ENCODE measurements at places on chromosomes 12 and 14.

DNA sequence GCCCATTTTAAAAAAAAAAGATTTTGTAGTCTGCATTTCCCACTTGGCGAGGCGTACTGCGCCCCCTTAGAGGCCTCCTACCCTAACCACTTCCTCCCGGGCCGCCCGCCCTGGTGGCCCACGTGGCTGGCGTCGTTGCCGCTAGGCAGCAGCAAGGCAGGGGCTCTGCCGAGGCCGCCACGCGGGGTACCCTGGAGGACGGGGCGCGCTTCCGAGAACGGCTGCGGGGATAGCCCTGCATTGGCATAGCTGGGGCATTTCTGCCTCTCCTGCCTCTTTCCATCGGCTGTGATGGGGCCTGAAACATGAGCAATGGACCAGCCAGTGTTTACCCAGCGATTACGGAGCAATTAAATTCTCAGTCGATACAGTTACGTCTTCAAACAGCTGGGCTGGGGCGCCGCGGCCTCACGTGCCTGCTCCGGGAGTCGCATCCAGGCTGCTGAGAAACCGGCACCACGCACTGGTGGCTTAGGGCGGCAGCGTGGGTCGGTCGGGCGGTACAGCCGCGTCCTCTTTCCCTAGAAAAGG, 38.0 kb downstream of the IQSEC3 start:
- DNase-seq, result peak; percentile 61

DNA sequence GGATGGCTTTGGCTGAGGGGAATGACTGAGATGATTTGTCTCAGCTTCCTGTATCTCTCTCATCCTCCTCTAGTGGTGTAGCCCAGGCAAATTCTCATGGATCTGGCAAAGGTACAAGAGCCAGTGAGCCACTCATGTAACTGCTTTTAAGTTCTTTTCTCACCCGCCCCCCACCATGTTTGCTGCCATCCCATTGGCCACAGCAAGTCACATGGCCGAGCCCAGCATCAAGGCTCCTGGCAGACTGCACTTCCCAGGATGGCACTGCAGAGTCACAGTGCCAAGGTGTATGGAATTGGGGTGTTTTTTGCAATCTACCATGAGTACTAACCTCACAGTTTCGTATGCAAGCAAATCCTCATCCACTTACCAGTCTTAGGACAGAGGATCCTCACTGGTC, 50.9 kb downstream of the CHST11 start:
- DNase-seq, result no peak

DNA sequence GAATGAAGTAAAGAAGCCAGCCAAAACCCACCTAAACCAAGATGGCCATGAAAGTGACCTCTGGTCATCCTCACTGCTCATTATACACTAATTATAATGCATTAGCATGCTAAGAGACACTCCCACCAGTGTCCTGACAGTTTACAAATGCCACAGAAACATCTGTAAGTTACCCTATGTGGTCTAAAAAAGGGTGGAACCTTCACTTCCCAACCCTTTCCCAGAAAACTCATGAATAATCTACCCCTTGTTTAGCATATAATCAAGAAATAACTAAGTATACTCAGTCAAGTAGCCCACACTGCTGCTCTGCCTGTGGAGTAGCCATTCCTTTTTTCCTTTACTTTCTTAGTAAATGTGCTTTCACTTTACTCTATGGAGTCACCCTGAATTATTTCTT, 19.8 kb downstream of the STYK1 start:
- DNase-seq, result no peak

DNA sequence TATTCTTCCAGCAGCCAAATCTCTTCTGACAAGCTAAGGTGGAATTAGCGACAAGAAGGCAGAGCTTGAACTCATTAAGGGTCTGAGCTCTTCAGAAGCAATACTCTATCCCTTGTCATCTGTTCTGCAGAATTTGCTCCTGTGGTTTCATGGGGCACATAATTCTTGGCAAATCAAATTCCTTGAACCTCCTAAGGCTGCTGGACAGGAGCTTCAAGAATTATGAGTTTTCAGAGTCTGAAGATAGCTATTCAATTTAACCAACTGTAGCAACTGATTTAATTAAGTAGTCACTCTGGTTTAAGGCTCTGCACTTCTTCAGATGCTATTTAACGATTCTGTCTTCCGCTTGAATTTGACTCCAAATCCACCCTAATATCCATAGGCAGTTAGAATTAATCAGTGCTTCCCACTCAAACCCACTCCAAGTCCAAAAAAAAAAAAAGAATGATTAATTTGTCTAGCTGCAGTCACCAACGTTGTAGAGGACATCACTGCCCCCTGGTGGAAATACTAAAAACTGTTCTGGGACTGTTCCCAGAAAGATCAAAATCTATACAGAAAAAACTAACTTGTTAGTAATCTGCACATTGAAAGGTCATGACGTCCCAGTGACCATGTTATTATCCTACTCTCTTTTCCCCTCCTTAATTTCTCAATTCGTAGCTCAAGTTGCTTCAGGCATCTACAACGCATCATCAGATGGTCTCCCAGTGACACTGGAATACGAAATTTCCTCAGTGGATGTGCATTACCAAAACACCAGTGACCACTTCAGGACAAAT, 169.9 kb downstream of the KIF21A start:
- no peak for DNase-seq

DNA sequence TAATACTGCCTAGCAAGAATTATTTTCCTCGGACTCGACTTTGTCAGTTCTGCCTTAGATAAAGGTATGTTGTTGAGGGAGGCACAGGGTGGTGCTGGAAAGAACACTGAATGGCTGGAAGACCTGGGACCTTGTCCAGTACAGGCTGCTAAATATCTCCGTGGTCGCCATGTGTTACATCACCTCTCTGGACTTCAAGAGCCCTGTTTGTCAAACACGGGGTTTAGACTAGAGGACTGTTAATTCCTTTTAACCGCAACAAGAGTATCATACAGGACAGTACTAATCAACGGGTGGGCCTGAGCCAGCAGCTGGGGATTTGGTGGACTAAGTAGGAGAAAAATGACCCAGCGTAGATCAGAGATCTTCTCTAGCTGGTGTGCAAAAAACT, 476.3 kb downstream of the LRIG3 start:
- no peak for DNase-seq

- DNase-seq, result no peak
Observed at GRCh38 chr12:88529531-88530488, 50.5 kb downstream of the KITLG start.

- DNase-seq, result no peak
Observed at GRCh38 chr14:92693998-92694795, 54.2 kb downstream of the LGMN start.

GRCh38 chr14:32710231-32710671, 228.4 kb upstream of the NPAS3 start:
- no peak for DNase-seq

GRCh38 chr12:96399919-96400630, at the start of gene CDK17:
Gene CDK17 (minus strand): TSS chr12:96400439. CDS start chr12:96334836, 65,603 bp downstream.
- peak; percentile 84 for DNase-seq

GRCh38 chr14:68550338-68550715, 242.5 kb downstream of the ZFP36L1 start:
- no peak for DNase-seq

- DNase-seq, result no peak
Observed at GRCh38 chr12:102314821-102315220, 117.2 kb upstream of the PMCH start.

DNA sequence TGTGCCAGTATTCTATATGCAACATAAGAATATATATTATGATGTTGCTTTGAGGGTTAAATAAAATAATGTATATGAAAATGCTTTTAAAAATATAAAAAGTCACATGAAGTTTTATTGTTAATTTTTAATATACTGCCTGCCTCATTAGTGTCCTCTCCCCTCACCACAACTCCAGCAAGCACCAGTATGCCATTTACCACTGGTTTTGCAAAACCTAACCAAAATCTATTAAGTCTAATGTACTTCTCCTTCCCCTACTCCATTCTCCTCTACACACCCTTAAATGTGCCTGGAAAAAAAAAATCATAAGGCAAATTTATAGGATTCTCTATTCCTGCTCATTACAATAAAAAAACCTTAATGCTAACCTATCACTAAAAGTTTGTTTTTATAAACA, 24.0 kb upstream of the GNG2 start:
- no peak for DNase-seq

DNA sequence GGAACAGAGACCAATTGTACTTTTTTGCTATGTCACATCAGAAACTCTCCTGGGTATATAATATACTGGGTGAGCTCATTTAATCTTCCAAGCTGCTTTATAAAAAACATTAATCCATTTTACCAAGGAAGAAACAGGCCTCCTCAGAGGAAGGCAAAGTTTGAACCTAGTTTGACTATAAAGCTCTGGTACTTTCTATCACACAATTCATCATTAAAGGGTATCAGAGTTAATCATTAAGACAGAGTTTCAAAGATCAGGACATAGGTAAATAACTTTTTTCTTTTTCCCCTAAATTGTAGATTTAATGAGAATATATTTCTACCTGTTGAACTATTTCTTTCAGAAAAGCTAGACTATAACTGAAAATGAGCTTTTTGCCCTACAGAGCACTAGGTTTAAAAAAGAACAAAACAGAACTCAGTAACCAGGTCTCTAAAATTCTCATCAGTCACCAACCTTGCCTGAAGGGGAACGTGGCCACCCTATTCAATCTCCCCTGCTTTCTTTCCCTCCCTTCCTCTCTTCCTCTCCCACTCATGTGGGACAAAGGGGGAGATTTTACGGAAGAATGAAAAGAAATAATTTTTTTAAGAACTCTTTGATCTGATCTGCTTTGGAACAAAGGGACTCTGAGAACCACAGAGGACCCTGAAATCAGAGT, 18.6 kb downstream of the FBXO21 start:
- no peak for DNase-seq

DNA sequence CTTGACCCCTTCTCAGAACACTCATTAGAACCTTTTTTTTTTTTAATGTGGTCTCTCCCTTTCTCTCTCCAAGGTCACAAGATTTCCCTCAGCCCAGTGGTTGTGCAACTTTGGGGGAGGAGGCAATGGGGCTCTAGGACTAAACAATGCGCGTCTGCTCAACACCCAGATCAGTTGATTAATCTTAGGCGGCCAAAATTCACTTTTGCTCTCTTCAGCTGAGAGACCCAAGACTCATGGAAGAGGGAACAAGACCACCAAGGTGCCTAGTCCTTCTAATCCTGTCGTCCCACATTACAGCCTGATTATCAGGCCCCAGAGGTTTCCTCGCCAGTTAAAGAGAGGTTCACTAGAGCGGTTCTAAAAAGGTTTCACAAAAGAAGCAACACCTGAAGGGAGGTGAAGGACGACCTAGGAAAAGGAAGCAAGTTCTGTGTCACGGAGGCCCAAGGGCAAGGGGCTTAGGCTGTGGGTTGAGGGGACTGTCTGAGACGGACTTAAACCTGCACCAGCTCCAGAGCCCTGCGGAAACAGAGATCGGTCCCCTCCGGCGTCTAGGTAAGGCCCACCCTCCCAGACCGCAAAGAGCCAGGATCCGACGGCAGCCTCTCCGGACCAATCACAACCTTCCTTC, 824 bp upstream of the TARBP2 start:
- DNase-seq, result peak; percentile 48

DNA sequence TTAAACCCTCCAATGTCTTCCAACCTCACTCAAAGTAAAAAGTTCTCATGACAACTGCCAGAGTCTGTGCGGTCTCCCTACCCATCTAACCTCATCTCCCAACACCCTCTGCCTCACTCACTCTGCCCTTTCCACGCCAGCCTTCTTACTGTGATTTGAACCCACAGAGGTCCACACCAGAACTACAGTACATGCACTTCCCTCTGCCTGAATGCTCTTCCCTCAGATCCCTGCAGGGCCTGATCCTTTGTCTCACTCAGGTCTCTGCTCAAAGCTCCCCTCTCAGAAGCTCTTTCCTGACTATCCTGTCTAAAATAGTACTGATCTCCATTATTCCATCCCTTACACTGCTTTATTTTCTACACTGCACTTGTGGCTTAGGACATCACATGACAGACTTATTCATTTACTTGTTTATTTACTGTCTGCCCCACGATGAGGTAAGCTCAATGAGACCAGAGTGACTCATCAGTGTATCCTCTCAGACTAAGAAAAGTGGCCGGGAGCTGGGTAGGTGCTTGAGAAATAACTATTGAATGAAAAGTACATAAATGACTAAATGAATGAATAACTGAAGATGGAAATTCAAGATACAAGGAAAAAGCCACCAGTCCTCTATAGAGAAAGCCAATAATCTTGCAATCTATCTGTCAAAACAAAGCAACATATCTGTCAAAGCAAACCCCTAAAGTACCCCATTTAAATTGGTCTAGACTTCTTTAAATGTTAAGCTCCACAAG, 17.1 kb downstream of the POMT2 start:
- no peak for DNase-seq

DNA sequence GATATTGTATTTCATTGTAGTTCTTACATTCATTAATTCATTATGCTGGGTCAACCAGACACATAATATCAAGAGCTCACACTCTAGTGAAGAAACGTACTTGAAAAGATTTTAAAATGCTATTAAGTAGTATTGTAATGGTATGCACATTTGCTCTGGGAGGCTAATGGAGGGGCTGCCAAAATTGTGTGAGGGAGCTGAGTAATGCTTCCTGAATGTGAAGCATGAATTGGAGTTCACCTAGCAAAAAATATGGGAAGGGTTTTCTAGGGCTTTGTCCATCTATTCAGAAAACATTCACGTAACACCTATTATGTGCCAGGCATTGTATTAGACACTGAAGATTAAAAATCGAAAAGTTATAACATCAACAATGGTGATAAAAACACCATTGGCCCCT, 403.8 kb upstream of the PDE3A start:
- DNase-seq, result no peak

- no peak for DNase-seq
Observed at GRCh38 chr12:54010972-54011664, 2.3 kb downstream of the HOXC8 start.

DNA sequence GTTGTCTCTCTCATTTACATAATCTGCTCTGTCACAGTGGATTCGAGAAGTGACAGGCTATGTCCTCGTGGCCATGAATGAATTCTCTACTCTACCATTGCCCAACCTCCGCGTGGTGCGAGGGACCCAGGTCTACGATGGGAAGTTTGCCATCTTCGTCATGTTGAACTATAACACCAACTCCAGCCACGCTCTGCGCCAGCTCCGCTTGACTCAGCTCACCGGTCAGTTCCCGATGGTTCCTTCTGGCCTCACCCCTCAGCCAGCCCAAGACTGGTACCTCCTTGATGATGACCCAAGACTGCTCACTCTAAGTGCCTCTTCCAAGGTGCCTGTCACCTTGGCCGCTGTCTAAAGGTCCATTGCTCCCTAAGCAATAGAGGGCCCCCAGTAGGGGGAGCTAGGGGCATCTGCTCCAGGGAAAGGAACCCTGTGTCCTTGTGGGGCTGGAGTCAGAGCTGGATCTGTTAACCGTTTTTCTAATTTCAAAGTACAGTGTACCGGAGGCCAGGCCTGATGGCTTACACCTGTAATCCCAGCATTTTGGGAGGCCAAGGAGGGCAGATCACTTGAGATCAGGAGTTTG, 5.1 kb downstream of the ERBB3 start:
- DNase-seq, result peak; percentile 55

DNA sequence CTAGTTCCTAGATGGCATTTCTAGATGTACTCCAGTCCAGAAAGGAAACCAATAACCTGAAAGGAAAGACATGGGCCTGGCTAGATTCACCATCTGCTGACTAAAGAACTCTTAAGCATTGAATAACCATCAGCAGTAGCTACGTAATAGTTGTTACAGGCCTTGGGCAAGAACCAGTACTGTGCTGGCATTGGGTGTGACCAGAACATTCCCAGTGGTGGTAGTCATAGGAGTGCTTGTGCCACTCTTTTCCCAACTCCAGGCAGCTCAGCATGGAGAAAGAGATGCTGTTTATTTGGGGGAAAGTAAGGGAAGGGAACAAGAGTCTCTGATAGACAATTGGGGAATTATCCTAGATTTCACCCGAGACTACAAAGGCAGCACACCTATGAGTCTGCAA, 333.3 kb downstream of the SLC16A7 start:
- DNase-seq, result no peak

- DNase-seq, result no peak
Observed at GRCh38 chr12:79329933-79330332, 360.8 kb downstream of the PAWR start.
